A549 treated with ZK216348 at 1 μM for 4 hours (cell line): ENCODE measurements at places on chromosomes 5 and 9. TPM values are rescaled to one million over a fixed set of nuclear protein-coding genes. Genes with fewer than 3 reads are reported as not detected.

PCDH12 gene
- total RNA-seq: 0.02 TPM in 1 of 5 replicates, not detected in the others

FOXD4L6 gene
- total RNA-seq: not detected in 5 replicates

OSTF1 gene
- 14.7 to 21.8 TPM (median 15.6 TPM) in 5 replicates for total RNA-seq

MYMK gene
- not detected in 5 replicates for total RNA-seq

NAIP gene
- total RNA-seq: 0.39 to 0.72 TPM (median 0.56 TPM) in 5 replicates

AK8 gene
- total RNA-seq: 0.43 to 1.4 TPM (median 1.2 TPM) in 5 replicates

SV2C gene
- 0.01 to 0.02 TPM in 2 of 5 replicates, not detected in the others for total RNA-seq

LIX1 gene
- not detected in 5 replicates for total RNA-seq

PLPPR1 gene
- not detected in 5 replicates for total RNA-seq

LRRC8A gene
- total RNA-seq: 46.3 to 82.4 TPM (median 75.0 TPM) in 5 replicates

ZBTB34 gene
- total RNA-seq: 2.8 to 4.7 TPM (median 3.9 TPM) in 5 replicates

SPRY4 gene
- 5.3 to 9.4 TPM (median 7.1 TPM) in 5 replicates for total RNA-seq

PTGES gene
- total RNA-seq: 117 to 168 TPM (median 139 TPM) in 5 replicates

TAF11L8 gene
- not detected in 5 replicates for total RNA-seq

SLC36A3 gene
- not detected in 5 replicates for total RNA-seq

MAP1B gene
- total RNA-seq: 27.9 to 50.7 TPM (median 47.0 TPM) in 5 replicates

IDNK gene
- 5.4 to 9.7 TPM (median 6.2 TPM) in 5 replicates for total RNA-seq

ADAMTS16 gene
- 1.3 to 2.3 TPM (median 1.4 TPM) in 5 replicates for total RNA-seq

OLFML2A gene
- total RNA-seq: 16.5 to 31.7 TPM (median 24.6 TPM) in 5 replicates

PCDHGB3 gene
- total RNA-seq: 0.12 to 0.29 TPM (median 0.27 TPM) in 5 replicates

SHC3 gene
- 0.36 to 0.58 TPM (median 0.47 TPM) in 5 replicates for total RNA-seq

SPATA31A3 gene
- not detected in 5 replicates for total RNA-seq

BTNL9 gene
- total RNA-seq: 0.53 to 1.5 TPM (median 0.99 TPM) in 5 replicates

GABRA1 gene
- not detected in 5 replicates for total RNA-seq

SHOC1 gene
- 0.07 TPM in 1 of 5 replicates, not detected in the others for total RNA-seq

UAP1L1 gene
- 9.0 to 14.6 TPM (median 11.9 TPM) in 5 replicates for total RNA-seq

CFAP90 gene
- 0.43 to 0.74 TPM (median 0.56 TPM) in 5 replicates for total RNA-seq

DND1 gene
- total RNA-seq: 0.33 to 1.1 TPM (median 0.86 TPM) in 5 replicates

MARVELD2 gene
- 2.0 to 3.2 TPM (median 2.8 TPM) in 5 replicates for total RNA-seq

PCDHGA10 gene
- total RNA-seq: not detected in 5 replicates

LMAN2 gene
- total RNA-seq: 160 to 242 TPM (median 196 TPM) in 5 replicates

PTCH1 gene
- 2.0 to 5.1 TPM (median 2.3 TPM) in 5 replicates for total RNA-seq

PCDHB8 gene
- total RNA-seq: 0.20 to 0.40 TPM (median 0.37 TPM) in 4 of 5 replicates, not detected in the other

FRRS1L gene
- total RNA-seq: 0.15 to 0.47 TPM (median 0.19 TPM) in 5 replicates
